Activated T-helper 17 cell treated with anti-CD3 and anti-CD28 coated beads, Interleukin-2, amount 50 U/mL, for 72 hours (primary cell): ENCODE measurements at places on chromosomes 11 and 22. TPM values are rescaled to one million over a fixed set of nuclear protein-coding genes. Genes with fewer than 3 reads are reported as not detected.
A peak's percentile ranks its signal among the peaks of the same experiment; 100 is the strongest.

GRCh38 chr11:120666121-120666639 lies 154.6 kb downstream of the GRIK4 start:
- no peak for ATAC-seq

DNA sequence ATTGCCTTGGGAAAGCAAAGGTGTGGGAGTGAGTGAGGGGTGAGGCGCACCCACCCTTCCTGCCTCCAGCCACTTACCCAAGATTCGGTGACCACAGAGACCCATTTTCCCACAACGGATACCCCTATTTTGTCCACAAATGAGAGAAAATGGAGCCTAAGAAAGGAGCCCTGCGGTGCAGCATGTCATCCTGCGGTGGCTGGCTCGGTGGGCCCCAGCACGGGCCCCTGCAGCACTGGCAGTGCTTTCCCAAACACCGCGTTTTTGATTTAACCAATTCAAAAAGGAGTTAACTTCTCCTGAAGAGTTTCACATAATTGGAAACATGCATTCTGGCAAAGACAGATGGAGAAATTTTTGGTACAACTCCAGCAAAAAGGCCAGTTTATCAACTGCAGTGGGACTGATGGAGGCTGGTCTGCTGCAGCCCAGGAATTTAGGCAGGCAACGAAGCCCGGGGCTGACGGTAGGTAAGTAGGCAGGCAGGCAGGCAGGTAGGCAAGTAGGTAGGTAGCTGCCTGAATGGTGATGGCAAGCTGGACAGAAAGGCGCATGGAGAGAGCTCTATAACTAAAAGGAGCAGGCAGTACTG lies 84.2 kb downstream of the FDX1 start:
- no peak for ATAC-seq

DNA sequence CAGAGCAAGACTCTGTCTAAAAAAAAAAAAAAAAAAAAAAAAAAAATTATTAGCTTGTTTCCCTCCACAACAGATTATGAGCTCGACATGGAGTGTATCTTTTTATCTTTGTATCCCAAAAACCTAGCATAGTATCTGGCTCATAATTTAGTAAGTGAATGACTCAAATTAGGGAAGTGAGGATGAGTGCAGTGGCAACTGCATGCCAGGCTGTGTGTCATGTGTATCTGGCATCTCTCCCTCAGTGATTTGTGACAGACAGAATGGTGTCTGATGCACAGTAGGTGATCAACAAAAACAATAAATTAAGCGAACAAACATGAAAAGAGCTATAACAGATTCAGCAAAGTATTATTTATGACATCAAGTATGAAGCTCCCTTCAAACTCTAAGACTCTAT lies 7.2 kb downstream of the STK33 start:
- no peak for ATAC-seq

GRCh38 chr22:38955926-38956325 lies 1.5 kb upstream of the APOBEC3A start:
- ATAC-seq, result no peak

- no peak for ATAC-seq
These were observed 16.6 kb upstream of the MOB2 start for GRCh38 chr11:1502954-1503707.

- no peak for ATAC-seq
These were observed 93.7 kb downstream of the SOX6 start for GRCh38 chr11:16262645-16262955.

GRCh38 chr11:10181811-10182210 lies 112.2 kb downstream of the SBF2 start:
- no peak for ATAC-seq

DNA sequence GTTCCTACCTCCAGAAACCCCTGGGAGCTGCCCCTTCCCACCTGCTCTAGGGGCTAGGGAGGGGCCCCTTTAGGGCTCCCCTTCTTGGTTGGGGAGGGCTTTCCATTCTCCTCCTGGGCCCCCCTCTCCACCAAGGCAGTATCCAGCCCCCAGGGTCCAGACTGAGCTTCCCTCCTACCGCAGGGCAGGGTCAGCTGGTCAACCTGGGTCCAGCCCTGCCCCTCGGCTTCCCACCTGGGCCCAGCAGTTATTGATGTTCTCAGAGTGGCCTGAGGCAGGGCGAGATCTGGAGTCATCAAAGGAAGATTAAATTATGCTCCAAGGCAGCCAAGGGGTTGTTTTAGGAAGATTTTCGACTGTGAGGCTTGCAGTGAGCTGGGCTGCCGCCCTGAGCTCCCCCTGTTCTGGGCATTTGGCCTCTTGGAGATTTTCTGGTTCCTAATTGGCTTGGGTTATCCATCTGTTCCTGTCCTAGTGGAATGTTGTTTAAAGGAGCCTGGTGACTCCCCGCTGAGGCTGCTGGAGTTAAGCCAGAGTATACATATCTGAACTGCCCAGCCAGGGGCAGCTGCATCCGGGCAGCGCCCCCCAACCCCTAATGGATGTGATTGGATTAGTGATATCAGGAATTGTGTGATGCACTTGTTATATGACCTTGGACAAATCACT lies 1.8 kb upstream of the SLC22A8 start:
- ATAC-seq, result no peak

- no peak for ATAC-seq
These were observed 8.1 kb upstream of the GLYAT start for GRCh38 chr11:58739725-58740430.

DNA sequence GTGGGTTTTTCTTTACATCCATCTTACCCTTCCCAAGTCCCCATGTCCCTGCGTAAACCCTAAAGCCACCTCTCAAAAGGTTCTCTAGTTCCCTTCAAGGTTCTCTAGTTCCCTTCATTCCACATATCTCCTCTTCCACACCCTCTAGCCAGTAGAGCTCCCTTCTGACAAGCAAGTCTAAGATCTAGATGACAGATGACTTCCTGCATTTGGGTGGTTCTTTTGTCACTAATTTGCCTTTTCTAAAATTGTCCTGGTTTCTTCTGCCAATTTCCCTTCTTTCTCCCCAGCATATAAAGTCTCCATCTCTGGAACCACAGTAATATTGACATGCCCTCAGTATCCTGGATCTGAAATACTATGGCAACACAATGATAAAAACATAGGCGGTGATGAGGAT lies 7.8 kb downstream of the CD3E start:
- ATAC-seq, result no peak

DNA sequence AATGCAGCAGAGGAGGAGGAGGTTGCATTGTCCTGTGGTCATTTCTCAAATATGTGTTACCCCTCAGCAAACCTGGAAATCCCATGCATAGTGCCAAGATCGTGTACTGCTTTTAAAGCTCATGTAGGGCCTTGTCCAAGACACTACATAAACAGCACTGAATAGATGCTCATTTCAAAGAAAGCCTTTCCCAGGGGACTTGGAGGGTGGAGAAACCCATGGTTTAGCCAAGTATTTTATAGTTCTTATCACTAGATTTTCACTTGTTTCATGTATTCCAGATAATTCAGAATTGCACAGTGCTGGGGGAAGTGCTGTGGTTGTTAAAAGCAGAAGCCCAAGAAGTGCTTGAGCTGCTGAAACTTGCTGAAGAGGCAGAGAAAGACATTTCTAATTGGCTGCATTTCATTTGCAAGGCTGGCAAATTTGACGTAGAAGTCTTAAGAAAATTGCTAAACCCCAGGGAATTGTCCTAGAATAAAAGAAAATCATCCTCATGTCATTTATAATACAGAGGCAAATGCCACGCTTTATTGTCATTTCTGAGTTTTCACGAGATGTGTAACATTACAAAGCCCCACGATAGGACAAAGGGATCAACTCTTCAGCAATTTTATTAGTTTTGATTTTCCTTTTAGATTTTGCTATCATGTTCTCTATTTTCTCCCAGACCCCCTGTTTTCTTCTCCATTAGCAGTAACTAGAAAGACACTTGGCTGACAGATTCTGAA lies 20.1 kb downstream of the CSRP3 start:
- no peak for ATAC-seq

- ATAC-seq, result no peak
These were observed 18.1 kb downstream of the IL17REL start for GRCh38 chr22:49994361-49995040.

DNA sequence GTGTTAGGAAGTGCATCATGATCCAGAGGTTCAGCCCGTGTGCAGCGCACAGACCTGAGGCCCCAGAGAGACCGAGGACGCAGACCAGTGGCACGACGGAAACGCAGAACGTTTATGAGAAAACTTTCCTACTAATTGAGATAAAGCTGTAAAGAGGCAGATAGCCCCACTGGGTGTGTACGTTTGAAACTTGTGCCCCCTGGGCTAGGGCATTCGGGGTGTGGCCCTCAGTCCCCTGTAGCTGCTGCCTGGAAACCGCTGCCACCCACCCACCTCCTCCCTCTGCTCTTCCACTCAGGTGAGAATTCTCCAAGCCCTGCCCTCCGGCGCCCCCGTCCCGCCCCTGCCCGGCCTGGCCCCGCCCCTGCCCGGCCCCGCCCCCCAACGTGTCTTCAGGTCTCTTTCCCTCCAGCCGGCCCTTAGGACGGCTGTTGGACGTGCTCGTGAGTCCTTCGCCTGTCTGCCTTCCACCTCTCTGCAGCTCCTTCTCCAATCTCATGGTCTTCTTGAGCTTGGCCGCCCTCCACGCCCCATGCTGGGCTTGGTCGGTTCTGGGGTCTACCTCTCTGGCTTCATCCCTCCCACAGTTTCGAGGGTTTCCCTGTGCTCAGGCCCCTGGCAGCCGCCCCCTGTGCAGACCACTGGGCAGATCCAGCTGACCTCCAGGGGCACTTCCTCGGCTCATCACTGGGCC lies 12.1 kb downstream of the MAPK8IP2 start:
- ATAC-seq, result peak; percentile 62

- ATAC-seq, result no peak
These were observed 105.3 kb upstream of the E2F8 start for GRCh38 chr11:19345848-19346681.

DNA sequence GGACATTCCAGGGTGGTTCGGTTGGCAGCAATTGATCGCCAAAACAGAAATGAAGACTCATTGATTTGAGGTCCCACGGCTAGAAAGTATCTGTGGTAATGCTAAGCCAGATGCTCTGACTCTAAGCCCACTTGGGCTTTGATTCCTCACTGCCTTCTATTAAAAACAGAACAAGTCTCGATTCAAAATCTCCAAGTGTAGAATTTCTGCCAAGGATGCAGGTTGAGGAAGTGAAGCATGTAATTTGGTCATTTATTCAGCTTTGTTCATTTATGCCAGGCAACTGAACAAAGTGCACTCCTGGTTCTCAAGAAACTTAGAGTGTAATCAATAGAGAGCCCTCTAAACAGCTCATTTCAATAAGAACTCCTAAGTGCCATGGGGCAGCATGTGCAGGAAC lies 2.3 kb upstream of the CEP295 start:
- no peak for ATAC-seq

DNA sequence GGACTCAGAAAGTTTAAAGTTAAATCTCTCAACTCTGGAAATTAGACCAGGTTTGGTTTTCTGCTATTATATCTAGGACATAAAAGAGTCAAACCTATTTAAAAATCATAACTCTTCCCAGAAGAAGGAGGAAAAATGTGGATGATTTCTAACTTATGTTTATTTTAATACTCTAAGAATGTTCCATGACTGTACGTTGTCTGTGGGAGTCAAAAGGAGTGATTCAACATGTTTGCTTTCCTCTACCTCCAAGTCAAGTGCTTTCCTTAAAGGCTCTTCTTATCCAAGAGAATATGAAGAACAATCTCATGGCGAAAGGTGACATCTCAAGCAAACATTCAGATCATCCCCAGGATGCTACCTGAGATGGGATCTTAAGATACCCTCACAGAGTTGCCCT lies 21.6 kb downstream of the OR51E1 start:
- no peak for ATAC-seq

DNA sequence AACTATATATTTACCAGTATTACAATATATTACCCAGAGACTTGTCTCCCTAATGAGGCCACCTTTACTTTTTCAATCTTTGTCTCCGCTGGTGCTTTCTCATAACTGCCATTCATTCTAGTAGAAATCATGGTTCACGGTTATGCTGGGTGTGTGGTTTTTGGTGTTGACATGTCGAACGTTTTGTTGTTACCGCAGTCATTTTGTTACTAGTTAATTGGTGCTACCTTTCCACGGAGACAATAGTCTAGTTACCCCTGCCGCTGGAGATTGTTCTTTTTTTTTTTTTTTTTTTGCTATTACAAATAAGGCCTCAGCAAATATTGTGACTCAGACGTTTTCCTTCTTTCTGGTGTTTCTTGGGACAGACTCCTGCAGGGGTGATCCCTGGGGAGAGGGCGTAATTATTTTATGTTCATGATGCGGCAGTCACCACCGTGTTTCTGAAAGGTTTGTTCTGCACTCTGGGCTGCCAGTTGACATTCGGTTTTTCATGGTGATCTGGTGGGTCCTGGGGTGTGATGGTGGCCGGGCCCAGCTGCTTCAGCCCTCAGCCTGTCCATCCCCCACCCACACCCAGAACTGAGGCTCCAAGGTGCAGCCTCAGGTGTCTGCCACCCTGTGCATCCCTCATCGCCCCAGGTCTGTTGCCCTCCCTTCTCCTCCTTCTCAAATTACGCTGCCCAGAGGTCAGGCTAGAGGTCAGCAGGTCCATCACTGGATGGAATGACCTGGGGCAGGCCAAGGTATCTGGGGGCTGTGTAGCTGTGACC lies 28.6 kb downstream of the LRP5 start:
- ATAC-seq, result peak; percentile 70

- no peak for ATAC-seq
These were observed 2.9 kb upstream of the SHANK2 start for GRCh38 chr11:71255323-71255722.

DNA sequence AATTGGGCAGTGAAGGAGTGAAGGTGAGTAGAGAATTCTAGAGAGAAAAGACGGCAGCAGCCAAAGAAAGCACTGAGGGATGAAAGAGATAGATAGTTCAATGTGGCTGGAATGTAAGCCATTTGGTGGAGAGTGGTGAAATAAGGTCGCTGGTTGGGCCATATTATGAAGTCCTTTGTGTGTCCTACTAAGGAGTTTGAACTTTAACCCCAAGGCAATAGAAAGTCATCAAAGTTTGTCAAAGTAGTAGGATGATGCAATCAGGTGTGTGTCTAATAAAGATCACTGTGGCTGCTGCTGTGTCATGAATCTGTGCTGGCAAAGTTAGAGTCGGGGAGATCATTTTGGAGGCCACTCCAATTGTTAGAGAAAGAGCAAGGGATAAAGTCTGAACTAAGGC lies 18.7 kb downstream of the RNF121 start:
- no peak for ATAC-seq

GRCh38 chr11:48020092-48020755 lies 39.9 kb downstream of the PTPRJ start:
- ATAC-seq, result peak; percentile 65

- no peak for ATAC-seq
These were observed 17.6 kb upstream of the CADM1 start for GRCh38 chr11:115521825-115522224.

DNA sequence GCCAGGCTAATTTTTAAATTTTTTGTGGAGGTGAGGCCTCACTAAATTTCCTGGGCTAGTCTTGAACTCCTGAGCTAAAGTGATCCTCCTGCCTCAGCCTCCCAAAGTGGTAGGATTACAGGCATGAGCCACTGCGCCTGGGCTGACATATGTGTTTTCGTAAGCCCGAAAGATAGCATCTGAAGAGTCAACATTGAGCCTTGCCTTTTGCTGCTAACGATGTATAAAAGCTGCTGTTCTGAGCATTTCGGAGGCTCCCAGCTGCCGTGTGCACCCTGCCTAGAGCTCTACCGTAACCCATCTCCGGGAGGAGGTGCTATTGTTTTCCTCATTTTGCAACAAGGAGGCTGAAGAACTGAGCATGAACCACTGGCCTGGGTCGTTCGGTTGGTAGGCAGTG lies 18.1 kb upstream of the PPP6R3 start:
- no peak for ATAC-seq

SLC22A25 gene
- total RNA-seq, result not detected

MMP12 gene
- not detected for total RNA-seq

SMIM35 gene
- total RNA-seq, result not detected

TRIM49D1 gene
- not detected for total RNA-seq

RAC2 gene
- 1,069 TPM for total RNA-seq

SYVN1 gene
- total RNA-seq, result 30.8 TPM

MMP8 gene
- total RNA-seq, result not detected

KCNK4 gene
- not detected for total RNA-seq

CCDC73 gene
- total RNA-seq, result 0.09 TPM

HPX gene
- 1.3 TPM for total RNA-seq
